ENCODE measurements at places on chromosomes 2 and 18.

DNA sequence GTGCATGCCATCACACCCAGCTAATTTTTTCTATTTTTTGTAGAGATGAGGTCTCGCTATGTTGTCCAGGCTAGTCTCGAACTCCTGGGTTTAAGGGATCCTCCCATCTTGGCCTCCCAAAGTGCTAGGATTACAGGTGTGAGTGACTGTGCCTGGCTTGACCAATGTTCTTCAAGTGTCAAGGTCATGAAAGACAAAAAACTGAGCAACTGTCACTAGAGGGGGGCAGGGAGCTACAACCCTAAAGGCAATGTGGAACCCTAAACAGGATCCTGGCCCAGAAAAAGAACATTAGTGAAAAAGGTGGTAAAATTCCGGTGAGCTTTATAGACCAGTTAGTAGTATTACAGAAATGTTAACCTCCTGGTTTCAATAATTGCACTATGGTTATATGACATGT lies 7.3 kb downstream of the MYO5B start:
- DNase-seq, result no peak

DNA sequence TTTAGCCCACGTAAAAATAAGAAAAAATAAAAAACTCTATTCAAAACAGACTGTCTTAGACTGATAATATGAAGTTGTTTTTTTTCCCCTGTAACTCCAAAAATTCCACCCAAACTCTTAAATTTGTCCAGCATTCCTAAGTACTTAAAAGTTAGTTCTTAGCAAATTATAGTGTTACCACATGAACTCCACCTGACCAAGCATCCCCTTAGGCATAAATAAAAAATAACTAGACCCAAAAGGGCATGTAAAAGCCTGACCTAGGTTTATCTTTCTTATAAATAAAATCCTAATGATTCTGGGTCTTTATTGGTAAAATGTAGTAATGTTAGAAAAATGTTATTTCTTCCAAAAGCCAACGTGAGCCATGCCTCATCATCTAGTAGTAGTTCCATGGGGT lies 54.3 kb downstream of the TTC21B start:
- DNase-seq, result no peak

DNA sequence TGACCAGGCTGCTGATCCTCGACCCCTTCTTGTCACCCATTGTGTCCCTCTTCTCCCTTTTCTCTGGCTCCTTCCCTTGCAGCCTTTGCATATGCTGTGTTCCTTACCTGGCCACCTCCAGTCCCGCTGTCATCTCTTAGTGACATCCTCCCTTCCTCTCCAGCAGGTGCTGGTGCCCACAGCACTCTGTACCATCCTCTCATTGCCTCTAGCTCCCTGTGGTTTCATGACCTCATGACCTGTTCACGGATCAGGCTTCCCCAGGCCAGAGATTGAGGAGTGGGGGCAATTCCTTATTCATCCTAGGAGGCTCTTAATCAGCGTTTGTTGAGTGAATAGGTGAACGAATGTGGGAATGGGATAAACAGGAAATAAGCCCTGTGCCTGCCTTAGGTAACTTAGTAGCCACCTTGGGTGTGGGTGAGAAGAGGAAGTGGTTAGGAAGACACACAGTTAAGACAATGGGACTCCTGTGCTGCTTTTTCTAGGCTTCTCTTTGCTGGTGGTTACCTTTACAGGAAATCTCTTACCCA lies 35.5 kb downstream of the ITGA6 start:
- no peak for DNase-seq

- DNase-seq, result no peak
Measured at GRCh38 chr2:46446871-46447568, 32.3 kb upstream of the TMEM247 start.

- DNase-seq, result no peak
Measured at GRCh38 chr2:8654041-8654440, 27.8 kb upstream of the ID2 start.

- no peak for DNase-seq
Measured at GRCh38 chr18:31410716-31411483, 34.3 kb downstream of the DSG4 start.
